ENCODE measurements at places on chromosomes 6 and 20.

DNA sequence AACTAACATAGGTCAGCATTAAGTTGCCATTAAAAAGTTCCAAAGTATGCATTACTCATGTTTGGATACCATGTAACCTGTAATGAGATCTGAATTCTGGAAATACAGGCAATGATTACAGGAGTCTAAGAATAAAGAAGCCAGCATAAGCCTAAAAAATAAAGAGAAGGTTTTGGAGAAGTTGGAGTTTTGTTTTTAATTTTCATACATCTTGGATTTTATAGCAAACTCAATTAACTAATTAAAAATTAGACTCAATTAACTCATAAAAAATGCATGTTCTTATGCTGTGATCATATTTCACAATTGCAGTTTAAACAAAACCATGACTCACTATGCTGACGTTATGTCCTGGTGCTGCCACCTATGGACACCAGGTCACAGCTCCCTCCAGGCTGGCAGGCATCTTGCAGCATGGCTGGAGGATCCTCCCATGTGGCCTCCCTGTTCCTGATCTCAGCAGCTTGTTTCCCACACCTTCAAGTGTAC is 648.8 kb upstream of the AGPAT4 start:
- DNase-seq, result no peak

DNA sequence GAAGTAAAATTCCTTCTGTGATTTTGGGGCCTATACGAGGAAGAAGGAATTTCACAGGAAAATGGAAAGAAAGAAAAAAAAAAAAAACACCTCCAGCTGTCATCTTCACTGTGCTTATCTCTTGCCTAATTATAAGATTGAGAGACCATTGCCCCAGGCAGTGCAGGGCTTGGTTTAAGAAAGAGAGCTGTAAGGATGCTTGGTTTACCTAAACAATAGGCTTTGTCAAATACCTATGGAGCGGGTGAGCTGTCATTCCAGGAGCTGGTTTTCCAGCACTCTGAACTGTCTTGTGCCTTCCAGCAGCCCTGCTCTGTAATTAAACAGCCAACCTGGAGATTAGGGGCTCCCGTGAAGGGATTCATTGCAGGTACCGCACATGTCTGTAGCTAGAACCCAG is 137.8 kb downstream of the EDN3 start:
- DNase-seq, result no peak

- DNase-seq, result no peak
Observed at GRCh38 chr6:106939208-106939607, 35.3 kb downstream of the CD24 start.

- DNase-seq, result no peak
Observed at GRCh38 chr6:72661411-72661810, 39.5 kb downstream of the KCNQ5 start.

DNA sequence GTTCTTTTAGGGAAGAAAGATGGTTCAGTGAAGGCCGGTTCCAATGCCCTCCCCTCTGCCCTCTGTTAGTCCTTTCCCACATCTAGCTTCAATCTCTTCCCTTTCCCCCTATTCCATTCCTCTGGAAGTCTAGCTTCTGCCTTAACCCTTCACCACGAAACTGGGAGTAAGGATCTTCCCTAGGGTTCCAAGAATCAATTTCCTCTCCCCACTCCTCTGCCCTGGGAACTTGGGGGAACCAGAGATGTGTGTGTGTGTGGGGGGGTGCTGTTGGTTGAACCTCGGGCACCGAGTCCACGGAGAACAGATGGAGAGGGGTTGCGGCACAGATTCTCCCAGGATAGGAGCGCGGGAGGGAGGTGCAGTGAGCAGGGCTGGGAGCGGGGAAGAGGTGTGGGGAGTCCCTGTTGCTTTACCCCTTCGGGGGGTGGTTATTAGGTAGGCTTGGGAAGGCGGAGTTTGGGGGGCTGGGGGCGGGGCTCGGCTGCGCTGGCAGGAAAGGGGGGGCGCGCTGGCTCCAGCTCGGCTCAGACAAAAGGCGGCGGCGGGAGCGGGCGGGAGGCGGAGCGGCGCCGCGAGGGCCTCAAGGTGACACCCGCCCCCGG is at the start of gene TMEM151B:
TMEM151B (plus strand) TSS at position 530 of the 605 bp plus-strand sequence. CDS start 293 bp downstream, outside the sequence.
- no peak for DNase-seq

DNA sequence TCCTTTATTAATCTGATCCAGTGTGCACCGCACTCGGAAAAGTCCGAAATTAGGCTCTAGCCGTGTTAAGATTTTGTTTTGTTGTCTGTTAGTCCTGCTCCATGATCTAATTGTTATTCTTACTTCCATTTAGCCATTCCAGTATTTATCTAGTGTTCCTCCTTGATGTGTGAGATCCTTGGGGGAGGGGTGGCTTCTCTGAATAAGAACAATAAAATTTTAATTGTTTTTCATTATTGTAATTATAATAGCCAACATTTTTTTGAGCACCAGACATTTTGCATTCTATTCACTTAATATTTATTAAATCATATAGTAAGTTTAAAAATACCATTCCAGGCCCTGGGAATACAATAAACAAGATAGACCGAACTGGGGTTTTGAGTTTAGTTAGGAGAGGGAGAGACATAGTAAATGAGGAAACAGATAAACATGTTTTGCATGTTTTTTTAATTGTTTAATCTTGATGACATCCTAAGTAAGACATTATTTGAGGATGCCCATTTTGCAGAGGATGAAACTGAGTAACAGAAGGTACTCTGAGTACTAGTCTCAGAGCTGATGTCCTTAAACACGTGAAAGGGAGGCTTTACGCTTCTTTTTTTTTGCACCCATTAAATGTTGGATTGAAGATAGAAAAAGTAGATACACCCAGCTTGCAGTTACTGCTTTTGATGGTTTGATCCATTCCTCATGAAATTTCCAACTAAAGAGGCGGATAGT is 1.2 kb downstream of the CBFA2T2 start:
- no peak for DNase-seq

DNA sequence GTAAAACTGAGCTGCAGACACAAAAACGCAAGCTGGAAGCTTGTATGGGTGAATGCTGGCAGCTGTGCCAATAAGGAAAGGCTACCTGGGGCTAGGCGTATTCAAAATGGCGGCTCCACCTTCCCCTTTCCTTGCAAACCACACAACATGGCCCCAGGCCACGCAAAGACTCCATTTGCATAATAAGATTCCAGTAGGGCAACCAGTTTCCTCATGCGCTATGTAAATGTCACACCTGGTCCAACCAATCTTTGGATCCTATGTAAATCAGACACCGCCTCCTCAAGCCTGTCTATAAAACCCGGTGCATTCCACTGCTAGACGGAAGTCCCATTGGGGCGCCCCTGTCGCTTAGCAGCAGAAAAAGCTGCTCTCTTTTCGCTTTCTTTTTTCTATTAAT is 505.9 kb upstream of the BTBD3 start:
- no peak for DNase-seq

All from GOT3 (cell line).